ENCODE measurements at places on chromosomes 1 and 21.

GRCh38 chr1:201285846-201286245 lies 2.5 kb downstream of the PKP1 start:
- no peak for DNase-seq

DNA sequence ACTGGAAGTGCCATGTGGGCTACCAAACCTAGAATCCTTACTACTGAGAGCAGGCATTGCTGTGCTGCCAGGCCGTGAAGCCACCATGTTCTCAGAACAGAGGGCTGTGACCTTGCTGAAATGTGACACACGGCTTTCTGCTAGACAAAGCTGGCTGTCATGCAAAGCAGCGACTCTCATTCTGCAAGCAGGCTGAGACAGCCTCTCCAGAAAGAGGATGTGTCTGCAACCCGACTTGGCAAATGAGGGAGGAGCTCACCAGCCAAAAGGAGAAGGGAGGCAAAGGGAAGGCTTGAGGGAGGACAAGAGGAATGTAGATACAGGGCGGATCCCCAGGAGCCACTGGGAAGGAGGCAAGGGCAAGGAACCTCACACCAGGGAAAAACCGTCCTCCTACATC lies 85.7 kb upstream of the KRTAP19-8 start:
- no peak for DNase-seq

DNA sequence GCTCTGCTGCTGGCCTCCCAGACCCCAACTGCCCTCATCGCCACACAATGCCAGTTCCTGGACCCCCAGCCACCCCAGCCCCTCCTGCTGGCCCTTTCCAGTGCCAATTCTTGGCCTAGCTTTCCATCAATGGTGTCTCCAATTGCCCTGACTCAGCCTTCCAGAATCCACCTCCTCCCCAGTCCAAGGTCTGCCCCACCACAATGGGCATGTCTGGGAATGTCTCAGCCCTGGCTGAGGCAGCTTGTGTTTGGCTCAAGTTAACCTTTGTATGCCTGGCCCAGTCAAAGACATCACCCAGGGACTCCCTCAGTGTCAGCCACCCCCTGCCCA lies 16.4 kb downstream of the ALDH4A1 start:
- DNase-seq, result no peak

DNA sequence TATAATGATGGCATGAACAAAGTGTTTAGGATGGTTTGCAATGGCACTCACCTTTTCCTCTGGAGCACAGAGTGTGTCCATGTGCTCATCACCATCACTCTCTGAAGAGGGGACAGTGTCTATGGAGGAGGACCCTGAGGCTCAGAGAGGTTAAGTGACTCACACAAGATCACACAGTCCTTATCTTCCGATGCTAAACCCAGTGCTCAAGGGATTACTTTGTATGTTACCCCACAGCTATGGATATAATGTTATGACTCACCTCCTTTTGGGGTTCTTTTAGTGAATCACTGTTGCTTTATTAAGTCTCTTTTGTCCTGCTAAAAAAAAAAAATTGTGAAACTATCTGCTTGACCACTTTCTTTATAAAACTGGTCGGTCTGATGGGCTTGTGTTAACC lies 67.6 kb downstream of the TENT5C start:
- DNase-seq, result no peak

DNA sequence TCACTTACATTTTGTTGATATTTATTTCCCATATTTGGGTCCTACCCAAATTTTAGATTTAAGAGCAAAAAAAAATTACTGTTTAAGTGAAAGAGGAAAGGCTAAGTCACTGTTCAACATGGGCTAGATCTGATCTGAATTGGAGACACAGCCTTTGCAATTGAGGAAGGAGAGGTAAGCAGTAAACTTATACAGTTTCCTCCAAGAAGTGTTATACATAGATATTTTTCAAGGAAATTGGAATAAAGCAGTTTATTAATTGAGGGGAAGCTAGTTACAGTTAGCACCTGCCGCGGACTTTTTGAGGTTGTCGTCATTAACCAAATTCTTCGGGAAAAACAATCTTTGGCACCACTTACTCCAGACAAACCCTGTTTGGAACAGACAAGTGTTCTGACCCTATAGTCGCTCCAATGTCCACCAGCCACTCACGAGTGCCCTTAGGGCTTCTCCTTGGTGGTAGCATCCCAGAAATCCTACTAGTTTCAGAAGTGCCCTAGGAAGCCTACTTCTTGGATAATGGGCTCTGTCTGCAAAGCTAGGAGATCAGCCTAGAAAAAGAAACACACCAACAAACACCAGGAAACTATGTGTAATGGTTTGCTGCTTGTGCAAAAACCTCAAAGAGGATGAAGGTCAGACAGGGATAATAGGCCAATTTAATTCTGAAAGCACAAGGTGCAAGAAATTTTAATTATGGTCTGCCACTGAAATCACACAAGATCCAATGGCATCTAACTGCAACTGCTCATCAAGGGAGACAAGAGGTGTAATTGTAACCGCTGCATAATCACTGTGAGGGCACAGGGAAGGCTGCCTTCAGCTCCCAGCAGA lies 2.5 kb downstream of the WLS start:
- DNase-seq, result no peak

- DNase-seq, result no peak
These were observed 1.7 kb downstream of the PIP5K1A start for GRCh38 chr1:151199873-151200581.

GRCh38 chr1:107760065-107760464 lies 204.9 kb downstream of the VAV3 start:
- no peak for DNase-seq

DNA sequence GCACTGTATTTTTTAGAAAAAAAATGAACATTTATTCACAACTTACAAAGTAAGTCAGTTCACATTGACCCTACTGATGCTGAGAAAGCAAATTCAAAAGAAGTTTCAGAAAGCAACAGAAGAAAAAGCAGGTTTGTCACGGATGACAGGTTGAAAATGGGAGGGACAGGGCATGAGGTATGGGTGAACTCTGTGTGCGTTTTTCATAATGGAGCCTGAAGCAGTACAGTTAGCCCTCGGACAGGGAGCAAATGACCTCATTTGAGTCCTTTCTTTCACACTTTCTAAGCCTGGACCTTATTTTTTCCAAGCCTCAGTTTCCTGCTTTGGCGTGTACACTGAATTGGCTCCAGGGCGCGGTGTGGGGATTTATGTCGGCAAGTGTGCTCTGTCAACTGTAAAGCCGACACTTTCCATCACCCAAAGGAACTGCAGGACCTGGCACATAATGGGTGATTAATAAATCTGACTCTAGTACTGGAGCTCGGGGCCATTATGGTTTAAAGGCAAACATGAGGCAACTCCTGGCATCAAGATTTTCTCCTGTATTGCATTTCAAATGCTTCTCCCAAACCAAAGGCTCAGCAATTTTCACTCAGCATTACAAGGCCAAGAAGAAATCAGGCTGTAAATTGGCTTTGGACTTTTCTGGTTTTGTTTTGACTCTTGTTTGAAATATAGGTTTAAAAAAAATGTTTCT lies 345.5 kb upstream of the DUSP10 start:
- DNase-seq, result no peak

DNA sequence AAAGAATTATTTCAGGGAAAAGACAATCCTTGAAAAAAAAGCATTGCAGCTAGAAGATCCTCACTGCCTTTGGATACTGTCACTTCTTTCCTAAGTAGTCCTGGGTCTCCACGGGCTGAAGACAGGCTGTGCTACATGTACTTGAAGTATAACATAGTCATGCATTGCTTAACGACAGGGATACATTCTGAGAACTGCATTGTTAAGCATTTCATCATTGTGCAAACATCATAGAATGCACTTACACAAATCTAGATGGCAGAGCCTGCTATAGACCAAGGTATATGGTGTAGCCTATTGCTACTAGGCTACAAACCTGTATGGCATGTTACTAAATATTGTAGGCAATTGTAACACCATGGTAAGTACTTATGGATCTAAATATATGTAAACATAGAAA lies 54.0 kb downstream of the KIAA0040 start:
- DNase-seq, result no peak

GRCh38 chr1:101431956-101432510 lies 195.2 kb downstream of the S1PR1 start:
- no peak for DNase-seq

GRCh38 chr1:45051005-45051772 lies 39.1 kb downstream of the UROD start:
- DNase-seq, result no peak

GRCh38 chr21:42565886-42566523 lies 52.4 kb downstream of the SLC37A1 start:
- DNase-seq, result no peak

GRCh38 chr1:5142389-5142788 lies 488.0 kb downstream of the AJAP1 start:
- no peak for DNase-seq

DNA sequence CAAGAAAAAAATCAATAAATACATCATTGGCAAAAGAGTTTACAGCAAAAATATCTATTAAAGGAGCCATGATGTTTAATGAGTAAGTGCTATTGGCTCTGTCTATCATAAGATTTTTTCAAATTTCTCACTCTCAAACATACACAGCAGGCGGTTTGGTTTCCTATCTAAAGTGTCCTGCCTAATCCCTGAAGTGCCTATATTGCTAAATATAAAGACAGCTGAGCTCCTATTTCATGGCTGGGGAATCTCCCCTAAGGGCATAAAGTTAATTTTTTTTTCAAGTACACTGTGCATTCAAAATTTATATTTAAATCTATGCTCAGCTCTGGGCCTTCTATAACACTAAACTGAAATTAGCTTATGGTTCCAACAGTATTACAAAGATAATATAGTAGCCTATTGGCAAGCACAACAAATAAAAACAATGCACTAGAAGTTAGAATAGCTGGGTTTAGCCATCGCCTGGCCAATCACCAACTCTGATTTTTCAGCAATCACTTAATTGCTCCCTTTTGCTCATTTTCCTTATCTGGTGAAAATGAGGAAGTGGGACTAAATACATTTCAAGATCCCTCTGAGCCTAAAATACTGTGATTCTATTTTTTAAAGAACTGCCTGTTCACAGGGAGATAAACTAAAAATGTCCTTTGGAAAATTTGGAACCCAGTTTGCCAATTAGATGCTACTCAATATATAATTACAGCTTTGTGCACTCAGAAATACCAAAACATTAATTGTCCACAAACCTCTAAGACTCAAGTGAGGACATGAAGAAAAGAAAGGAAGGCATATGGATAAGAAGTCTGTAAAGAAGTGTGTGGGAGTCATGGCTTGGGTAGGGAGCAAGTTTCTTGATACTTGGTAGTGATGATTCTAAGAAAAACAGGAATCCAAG lies 62.5 kb downstream of the WDR64 start:
- no peak for DNase-seq

- DNase-seq, result peak; percentile 87
These were observed 475 bp upstream of the NPPB start for GRCh38 chr1:11858968-11859871.

DNA sequence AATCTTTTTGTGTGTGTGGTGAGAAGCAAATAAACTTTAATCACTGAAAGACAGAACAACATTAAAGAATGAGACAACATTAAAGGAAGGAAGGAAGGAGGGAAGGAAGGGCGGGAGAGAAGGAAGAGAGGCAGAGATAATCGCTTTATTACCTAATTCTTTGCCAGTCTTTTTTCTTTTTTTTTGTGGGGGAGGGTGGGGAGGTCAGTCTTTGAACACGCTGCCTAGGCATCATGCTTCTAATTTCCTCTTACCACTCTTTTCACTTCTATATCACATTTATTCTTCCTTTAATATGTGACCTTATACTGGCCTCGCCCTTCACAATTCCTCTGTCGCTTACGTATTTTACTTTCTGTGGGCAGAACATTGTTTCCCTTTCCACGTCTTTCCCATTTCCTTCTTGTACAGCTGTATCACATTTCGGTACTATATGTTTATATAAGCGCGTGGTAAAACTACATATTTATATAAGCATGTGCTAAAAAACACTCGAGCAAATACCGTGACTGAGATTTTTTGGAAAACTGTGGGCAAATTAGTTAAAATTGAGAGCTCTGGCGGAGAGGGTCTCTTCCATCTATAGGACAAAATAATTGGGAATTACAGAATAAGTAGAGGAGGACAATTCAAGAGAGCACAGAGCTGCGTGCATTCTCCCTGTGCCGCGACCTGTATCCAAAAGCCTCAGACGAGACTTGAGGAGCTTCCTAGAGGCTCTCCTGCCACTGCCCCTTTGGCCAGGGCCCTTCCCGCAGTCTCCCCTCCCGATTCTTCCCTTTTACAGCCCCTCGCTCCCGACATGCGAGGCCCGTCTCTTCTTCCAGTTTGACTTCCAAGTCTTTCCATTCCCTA lies 823 bp upstream of the PRKAA2 start:
- DNase-seq, result no peak
